ENCODE measurements at places on chromosomes 4 and X. TPM values are rescaled to one million over a fixed set of nuclear protein-coding genes. Genes with fewer than 3 reads are reported as not detected.

GRCh38 chrX:130171446-130172126 lies at the start of gene RAB33A:
RAB33A (plus strand) TSS chrX:130171962; CDS start chrX:130172063, 101 bp downstream.
- peak; percentile 61 for DNase-seq
- no peaks in the 10 kb centered on the region for H3K27me3 ChIP-seq
- peaks cover 37% of the 10 kb centered on the region for H3K4me1 ChIP-seq
- peak within 1 kb of the TSS; percentile 98 for H3K27ac ChIP-seq
- peak within 1 kb of the TSS; percentile 92 for H3K4me3 ChIP-seq
- peaks cover 21% of the 10 kb centered on the region for H3K36me3 ChIP-seq

DNA sequence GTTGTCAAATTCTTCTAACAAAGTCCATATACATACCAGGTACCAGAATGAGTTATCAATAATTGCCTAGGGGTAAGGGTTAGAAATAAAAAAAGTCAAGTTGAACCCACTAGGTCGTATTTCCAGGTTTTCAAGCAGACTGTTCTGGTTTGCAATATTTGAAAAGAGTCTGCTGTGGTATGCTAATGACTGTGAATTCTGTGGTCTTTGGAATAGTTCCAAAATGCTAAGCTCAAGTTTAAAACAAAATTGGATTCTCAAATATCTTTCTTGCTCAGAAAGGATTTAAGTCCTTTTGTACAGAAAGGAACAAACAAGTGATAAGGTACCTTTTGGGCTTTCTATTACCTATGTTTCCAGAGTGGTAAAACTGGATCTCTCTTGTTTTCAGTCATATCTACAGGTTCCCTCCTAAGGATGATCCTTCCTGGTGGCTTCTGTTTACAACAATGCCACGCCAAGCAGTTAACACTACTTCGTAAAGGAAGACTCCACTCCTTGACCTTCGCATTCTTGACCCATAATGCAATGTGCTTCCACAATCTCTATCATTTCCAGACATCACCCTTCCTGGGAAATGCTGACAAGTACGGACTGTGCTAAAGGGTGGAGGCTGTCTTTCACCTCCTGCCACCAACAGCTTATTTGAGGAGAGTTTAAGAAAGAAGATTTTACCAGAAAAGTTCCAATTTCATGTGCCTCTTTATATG lies 531.7 kb upstream of the FTHL17 start:
- no peaks in the 10 kb centered on the region for H3K36me3 ChIP-seq
- no peak for DNase-seq

DNA sequence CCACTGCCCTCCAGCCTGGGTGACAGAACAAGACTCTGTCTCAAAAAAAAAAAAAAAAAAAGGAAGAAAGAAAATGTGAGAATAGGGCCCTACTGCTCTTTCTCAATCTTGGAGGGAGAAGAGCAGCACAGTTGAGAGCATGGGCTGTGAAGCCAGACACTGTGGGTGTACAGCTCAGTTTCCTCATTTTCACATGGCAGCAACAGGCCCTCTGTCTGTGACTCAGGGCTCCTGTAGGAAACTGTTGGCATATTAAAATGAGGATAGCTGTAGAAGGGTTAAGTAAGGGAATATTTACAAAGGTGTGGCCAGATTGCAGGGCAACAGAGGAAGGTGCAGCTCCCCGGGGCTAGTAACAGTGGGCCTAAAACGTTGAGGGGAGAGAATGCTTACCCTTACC lies 3.4 kb downstream of the AKAP14 start:
- no peak overlapping the region for H3K27ac ChIP-seq
- H3K4me3 ChIP-seq: no peak overlapping the region
- no peaks in the 10 kb centered on the region for H3K36me3 ChIP-seq
- H3K27me3 ChIP-seq: no peaks in the 10 kb centered on the region
- peaks cover 5% of the 10 kb centered on the region for H3K4me1 ChIP-seq

DNA sequence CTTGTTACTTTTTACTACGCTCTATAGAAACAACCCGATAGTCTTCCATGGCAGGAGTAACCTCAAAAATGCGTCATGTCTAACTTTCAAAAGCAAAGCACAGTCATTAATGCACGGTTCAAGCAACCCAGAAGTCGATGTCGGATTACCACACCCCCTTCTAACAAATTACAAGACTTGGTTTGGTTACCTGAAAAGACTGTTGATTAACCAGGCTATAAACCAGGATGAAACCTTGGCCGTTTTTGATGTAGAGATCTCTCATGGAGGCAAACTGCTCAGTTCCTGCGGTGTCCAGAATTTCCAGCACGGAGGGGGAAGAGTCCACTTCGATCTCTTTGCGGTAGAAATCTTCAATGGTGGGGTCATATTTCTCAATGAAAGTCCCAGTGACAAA lies 2.4 kb downstream of the RAP2C start:
- H3K27ac ChIP-seq: peak overlapping the region; percentile 95
- no peaks in the 10 kb centered on the region for H3K27me3 ChIP-seq
- peaks cover 19% of the 10 kb centered on the region for H3K36me3 ChIP-seq
- peak overlapping the region; percentile 90 for H3K4me3 ChIP-seq
- peak; percentile 47 for DNase-seq

DNA sequence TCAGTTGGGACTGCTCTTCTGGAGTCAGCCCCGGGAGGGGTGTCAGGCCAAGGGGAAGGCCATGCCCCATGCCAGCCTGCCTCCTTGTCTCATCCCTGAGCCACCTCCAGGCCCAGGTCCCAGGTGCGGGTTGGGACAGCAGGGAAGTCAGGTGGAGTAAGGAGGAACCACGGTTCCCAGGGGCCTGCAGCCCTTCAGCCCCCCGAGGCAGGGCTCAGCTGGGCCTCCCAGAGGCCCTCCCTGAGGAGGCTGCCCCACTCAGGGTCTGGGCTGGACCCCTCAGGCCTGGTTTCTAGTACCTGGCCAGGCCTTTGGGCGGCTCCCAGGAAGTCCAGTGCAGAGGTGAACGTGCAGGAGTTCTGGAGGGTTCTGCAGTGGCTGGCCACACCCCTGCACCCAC lies 23.4 kb upstream of the FGFR3 start:
- no peak overlapping the region for H3K4me3 ChIP-seq
- no peak for DNase-seq
- H3K27me3 ChIP-seq: peaks cover 11% of the 10 kb centered on the region
- no peak overlapping the region for H3K27ac ChIP-seq
- H3K36me3 ChIP-seq: no peaks in the 10 kb centered on the region
- H3K4me1 ChIP-seq: peaks cover 2% of the 10 kb centered on the region

DNA sequence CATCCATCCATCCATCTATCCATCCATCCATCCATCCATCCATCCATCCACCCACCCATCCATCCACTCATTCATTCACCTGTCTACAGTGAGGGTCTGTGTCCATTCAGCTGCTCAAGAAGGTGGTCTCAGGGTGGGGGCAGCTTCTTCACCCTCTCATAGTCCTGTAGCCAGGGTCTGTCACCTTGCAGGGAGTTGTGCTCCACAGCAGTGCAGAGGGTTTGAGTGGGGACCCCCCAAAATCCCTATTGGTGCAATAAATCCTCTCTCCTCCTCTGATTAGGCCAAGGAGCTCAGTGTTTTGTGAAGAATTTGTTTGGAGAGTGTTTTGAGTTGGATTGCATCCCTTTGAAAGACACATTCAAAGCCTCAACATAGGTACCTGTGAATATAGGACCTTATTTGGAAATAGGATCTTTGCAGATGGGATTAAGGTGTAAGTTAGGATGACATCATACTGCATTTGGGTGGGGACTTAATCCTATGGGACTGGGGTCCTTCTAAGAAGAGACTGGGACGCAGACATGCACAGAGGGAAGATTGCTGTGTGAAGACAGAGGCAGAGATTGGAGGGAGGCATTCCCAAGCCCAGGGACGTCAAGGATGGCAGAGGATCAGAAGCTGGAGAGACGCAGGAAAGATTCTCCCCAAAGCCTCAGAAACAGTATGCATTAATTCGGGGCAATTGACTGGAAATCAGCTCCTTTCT lies 12.0 kb downstream of the P2RY8 start:
- peaks cover 23% of the 10 kb centered on the region for H3K4me1 ChIP-seq
- no peak overlapping the region for H3K27ac ChIP-seq
- no peaks in the 10 kb centered on the region for H3K27me3 ChIP-seq

GRCh38 chr4:6855692-6856297 lies 53.8 kb upstream of the TBC1D14 start:
- no peaks in the 10 kb centered on the region for H3K27me3 ChIP-seq
- peaks cover 38% of the 10 kb centered on the region for H3K36me3 ChIP-seq
- peaks cover 35% of the 10 kb centered on the region for H3K4me1 ChIP-seq

DNA sequence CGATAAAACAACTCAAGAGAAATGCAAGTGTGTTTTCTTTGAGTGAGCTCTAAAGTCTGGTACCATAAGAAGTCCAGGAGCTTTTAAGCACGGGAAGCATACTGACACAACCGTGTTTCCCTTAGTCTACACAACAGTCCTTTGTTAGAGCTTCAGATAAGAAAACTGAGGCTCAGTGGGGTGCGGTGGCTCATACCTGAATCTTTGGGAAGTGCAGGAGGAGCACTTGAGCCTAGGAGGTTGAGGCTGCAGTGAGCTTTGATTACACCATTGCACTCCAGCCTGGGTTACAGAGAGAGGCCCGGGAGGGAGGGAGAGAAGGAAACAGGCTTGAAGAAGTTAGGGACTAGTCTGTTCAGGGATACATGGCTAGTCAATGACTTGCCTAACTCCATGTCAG lies 21.9 kb downstream of the LEF1 start:
- no peak for DNase-seq
- H3K27ac ChIP-seq: no peak overlapping the region

GRCh38 chr4:176709417-176709816 lies 83.3 kb downstream of the VEGFC start:
- H3K4me1 ChIP-seq: no peaks in the 10 kb centered on the region
- H3K36me3 ChIP-seq: no peaks in the 10 kb centered on the region
- no peak overlapping the region for H3K27ac ChIP-seq
- H3K4me3 ChIP-seq: no peak overlapping the region
- no peaks in the 10 kb centered on the region for H3K27me3 ChIP-seq

- no peak overlapping the region for H3K27ac ChIP-seq
- no peak overlapping the region for H3K4me3 ChIP-seq
These were observed 5.9 kb upstream of the F11 start for GRCh38 chr4:186260117-186260503.

GRCh38 chrX:69616457-69617203 lies 717 bp downstream of the EDA start:
- no peak for DNase-seq
- no peaks in the 10 kb centered on the region for H3K36me3 ChIP-seq

- no peaks in the 10 kb centered on the region for H3K27me3 ChIP-seq
- H3K36me3 ChIP-seq: no peaks in the 10 kb centered on the region
- H3K4me3 ChIP-seq: no peak overlapping the region
These were observed 90.3 kb downstream of the CYSLTR1 start for GRCh38 chrX:78237127-78237526.

DNA sequence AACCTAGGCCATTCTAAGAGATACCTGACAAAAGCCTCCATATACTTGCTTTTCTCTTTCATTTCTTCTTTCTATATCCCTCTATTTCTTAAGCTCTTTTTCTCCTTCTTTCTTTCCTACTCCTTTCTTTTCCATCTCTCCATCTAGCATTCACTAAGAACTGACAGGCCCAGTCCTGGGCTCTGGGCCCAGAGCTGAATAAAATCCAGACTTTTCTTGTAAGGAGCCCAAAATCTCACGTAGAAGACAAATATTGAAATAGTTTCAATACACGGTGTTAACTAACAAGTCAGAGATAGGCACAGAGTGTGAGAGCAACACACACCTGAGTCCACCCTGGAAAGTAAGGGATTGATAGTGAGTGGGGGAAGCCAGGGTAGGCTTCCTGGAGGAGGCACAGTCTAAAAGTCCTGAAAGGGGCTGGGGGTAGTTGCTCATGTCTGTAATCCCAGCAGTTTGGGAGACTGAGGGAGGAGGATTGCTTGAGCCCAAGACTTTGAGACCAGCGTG lies 73.2 kb upstream of the EFNB1 start:
- no peaks in the 10 kb centered on the region for H3K36me3 ChIP-seq
- no peak for DNase-seq
- H3K4me3 ChIP-seq: no peak overlapping the region
- H3K27ac ChIP-seq: no peak overlapping the region

GRCh38 chr4:189792924-189793618 lies 147.6 kb upstream of the FRG1 start:
- no peaks in the 10 kb centered on the region for H3K36me3 ChIP-seq
- no peak overlapping the region for H3K4me3 ChIP-seq
- peak; percentile 75 for DNase-seq
- H3K4me1 ChIP-seq: peaks cover 4% of the 10 kb centered on the region
- no peaks in the 10 kb centered on the region for H3K27me3 ChIP-seq

GRCh38 chr4:48141048-48141447 lies 7.0 kb upstream of the TXK start:
- no peaks in the 10 kb centered on the region for H3K27me3 ChIP-seq
- H3K27ac ChIP-seq: no peak overlapping the region
- peaks cover 49% of the 10 kb centered on the region for H3K4me1 ChIP-seq
- DNase-seq: no peak

DNA sequence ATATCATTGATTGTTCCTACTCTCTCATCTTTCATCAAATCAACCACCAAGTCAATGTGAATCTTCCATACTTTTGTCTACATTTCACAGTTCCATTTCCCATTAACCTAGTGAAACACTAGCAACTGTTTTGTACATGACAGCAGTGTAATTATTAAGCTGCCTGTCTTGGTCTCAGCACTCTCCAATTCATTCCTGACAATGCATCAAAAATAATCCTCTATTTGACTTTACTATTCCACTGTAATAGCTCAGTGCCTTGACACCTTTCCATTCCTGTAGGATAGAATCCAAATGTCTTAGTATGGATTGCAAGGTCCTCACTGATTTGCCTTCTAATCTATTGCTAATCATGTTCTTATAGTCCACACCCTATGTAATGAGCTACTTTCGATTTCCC lies 2405.8 kb downstream of the PCDH7 start:
- H3K27ac ChIP-seq: no peak overlapping the region
- H3K4me3 ChIP-seq: no peak overlapping the region
- no peaks in the 10 kb centered on the region for H3K36me3 ChIP-seq
- H3K27me3 ChIP-seq: no peaks in the 10 kb centered on the region
- no peaks in the 10 kb centered on the region for H3K4me1 ChIP-seq
- no peak for DNase-seq

DNA sequence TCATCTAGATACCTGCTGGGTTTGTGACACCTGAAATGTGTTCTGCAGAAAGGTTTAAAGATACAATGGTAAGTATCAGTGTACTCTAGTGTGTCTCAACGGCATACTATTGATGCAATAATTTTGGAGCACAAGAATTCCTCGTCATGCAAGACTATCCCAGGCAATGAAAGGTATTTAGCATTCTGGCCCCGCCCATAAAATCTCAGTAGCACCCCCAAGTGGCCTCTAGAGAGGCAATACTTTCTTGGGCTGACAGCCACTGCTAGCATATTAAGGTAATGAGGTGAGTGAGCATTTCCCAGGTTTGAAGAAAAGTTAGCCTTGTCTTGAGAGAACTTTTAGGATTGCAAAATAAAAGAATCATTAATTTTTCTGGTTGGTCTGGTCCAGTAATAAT lies 24.0 kb downstream of the TAB3 start:
- H3K36me3 ChIP-seq: peaks cover 10% of the 10 kb centered on the region
- H3K27me3 ChIP-seq: no peaks in the 10 kb centered on the region
- H3K4me1 ChIP-seq: peaks cover 5% of the 10 kb centered on the region

LIMCH1 gene
- total RNA-seq: not detected

STS gene
- total RNA-seq: 1.7 TPM

NOX1 gene
- not detected for total RNA-seq

PLAC1 gene
- not detected for total RNA-seq

All from activated CD8-positive, alpha-beta memory T cell treated with anti-CD3 and anti-CD28 coated beads, Interleukin-2, amount 10 ng/mL, durations not matched to agents 7 days and 5 days (primary cell).